ENCODE measurements at places on chromosomes 5 and 9. TPM values are rescaled to one million over a fixed set of nuclear protein-coding genes. Genes with fewer than 3 reads are reported as not detected.
A peak's percentile ranks its signal among the peaks of the same experiment; 100 is the strongest.

GRCh38 chr9:35909687-35910612, 660 bp downstream of the SPAAR start:
- DNase-seq, result no peak

The MOCS2 gene
- total RNA-seq, result 29.9 TPM

DNA sequence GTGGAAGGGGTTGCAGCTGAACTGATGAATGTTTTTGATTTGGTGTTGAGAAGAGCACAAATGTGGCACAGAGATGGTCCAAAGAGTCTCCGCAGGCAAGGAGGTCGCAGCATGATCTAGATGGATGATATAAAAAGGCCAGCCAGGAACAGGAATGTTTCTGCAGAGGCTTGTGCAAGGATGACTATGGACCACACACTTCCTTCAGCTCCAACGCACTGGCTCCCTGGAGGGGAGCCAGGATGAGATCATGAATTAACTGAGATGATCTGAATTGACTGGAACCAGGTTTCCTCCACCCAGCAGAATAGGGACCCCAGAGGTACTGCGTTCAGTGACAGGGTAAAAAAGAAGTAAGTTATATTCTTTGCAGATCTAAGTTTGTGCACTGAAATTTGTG, 89.0 kb downstream of the ARSB start:
- no peak for DNase-seq

GRCh38 chr5:108432024-108432423, 50.1 kb upstream of the FBXL17 start:
- DNase-seq, result no peak

The DMGDH gene
- 1.4 TPM for total RNA-seq

DNA sequence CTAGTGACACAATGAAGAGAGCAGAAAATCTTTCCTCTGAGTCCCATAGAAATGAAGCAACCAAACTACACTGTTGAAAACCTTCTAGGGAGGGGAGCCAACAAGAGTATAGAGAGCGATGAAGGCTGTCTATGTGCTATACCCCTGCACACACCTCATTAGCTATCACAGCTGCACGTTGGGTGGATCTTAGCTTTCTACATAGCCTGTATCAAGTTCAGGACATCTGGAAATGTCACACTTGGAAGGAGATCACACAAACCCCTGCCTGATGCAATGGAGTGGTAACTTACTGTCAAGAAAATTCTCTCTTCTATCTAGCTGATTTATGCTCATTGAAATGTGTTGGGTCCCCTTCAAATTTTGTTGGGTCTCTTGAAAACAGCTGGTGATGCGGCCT, 127.0 kb upstream of the NTRK2 start:
- DNase-seq, result no peak

The TAF11L5 gene
- not detected for total RNA-seq

The PTPRD gene
- 118 TPM for total RNA-seq

- no peak for DNase-seq
Observed at GRCh38 chr5:59416026-59416425, 477.5 kb downstream of the PDE4D start.

GRCh38 chr9:110016340-110016739, 191.6 kb downstream of the C9orf152 start:
- no peak for DNase-seq

The SMIM33 gene
- not detected for total RNA-seq

DNA sequence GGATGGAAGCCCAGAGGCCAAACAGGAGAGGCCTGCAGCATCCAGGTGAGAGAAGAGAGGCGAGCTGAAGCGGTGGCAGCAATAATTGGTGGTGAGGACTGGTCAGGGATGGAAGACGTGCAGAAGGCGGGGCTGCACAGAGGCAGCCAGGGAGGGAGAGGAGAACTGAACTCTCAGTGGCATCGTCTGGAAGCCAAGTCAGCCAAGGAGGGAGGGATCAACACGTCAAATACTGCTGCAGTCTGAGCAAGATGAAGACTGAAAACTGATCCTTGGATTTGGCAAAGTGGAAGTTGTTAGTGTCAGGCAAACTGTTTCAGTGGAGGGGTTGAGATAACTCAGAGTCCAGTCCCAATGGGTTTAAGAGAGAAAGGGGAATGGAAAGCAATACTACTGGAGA, 145.4 kb downstream of the CDK5RAP2 start:
- no peak for DNase-seq

The MYMK gene
- not detected for total RNA-seq

The ADAMTS2 gene
- 3.0 TPM for total RNA-seq

The ISCA1 gene
- 42.9 TPM for total RNA-seq

The GPX3 gene
- total RNA-seq, result 17.9 TPM

DNA sequence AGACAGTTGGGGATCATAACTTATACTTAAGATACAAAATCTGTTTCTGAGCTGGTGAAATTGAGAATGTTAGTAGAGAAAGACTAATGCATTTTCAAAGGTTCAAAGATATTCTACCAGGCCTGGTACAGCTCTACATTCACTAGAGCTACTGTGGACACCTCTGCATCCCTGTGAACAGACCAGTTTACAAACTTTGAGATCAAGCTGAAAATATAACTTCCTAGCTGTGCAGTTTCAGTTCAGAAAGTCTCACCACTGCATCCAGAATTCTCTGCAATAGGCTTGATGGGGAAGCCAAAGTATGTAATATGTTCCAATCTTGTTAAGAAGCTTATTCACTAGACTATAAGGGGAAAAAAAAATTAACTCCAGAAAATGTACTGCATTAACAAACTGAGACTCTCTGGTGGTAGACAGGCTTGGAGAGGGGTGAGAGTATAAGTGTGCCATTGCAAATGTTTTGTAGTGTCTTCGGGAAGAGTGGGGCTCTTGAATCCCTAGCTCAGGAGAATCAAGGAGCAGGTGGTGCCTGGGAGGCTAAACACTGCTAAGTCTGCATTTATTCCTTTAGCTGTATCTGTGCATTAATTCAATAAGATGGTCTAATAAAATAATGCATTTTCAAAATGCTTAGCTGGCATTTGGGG, 671.9 kb downstream of the NR2F1-AS1 start:
- DNase-seq, result no peak

GRCh38 chr9:34956648-34957047, 1.4 kb upstream of the PHF24 start:
- no peak for DNase-seq

The AGXT2 gene
- total RNA-seq, result not detected

GRCh38 chr9:98504298-98505282, 204.1 kb downstream of the GABBR2 start:
- no peak for DNase-seq

The C7 gene
- total RNA-seq, result not detected

- DNase-seq, result peak; percentile 13
Observed at GRCh38 chr9:8599937-8600336, 800.4 kb upstream of the DMAC1 start.

The HTR4 gene
- not detected for total RNA-seq

The PCDHGB6 gene
- total RNA-seq, result 22.1 TPM

DNA sequence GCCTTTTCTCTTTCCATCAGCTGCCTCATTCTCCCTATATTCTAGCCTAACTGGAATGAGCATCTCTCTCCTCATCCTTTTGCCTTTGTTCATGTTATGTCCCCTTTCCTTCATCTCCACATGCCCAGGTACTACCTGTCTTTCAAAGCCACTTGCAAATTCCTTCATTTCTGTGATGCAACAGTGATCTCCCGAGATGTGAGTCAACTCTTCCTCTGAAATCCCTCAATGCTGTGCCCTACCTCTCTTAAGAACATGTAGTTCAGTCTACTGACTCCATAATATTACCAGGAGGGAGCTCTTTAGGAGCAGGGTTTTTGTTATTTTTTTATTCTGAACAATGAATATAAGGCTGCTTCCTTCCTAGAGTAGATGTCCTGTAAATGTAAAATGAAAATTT, 91.6 kb downstream of the ZNF462 start:
- DNase-seq, result no peak

- DNase-seq, result no peak
Observed at GRCh38 chr9:103245369-103245768, 250.2 kb downstream of the CYLC2 start.

DNA sequence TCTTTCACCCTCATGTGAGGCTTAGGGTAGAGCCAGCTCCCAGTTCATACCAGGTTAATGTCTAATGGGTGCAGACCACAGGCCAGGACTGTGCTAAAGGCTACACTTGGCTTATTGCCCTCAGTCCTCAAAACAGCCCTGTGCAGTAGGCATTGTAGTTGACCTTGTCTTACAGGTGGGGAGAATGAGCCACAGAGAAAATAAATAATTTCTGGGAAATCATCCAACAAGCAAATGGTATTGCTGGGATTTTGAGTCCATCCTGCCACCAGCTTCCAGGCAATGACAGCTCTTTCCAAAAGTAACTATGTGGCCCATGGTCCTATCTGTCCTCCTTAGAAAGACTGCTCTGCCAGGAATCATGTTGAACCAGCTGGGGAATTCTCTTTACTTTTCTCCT, 450.0 kb downstream of the GADD45G start:
- DNase-seq, result no peak

DNA sequence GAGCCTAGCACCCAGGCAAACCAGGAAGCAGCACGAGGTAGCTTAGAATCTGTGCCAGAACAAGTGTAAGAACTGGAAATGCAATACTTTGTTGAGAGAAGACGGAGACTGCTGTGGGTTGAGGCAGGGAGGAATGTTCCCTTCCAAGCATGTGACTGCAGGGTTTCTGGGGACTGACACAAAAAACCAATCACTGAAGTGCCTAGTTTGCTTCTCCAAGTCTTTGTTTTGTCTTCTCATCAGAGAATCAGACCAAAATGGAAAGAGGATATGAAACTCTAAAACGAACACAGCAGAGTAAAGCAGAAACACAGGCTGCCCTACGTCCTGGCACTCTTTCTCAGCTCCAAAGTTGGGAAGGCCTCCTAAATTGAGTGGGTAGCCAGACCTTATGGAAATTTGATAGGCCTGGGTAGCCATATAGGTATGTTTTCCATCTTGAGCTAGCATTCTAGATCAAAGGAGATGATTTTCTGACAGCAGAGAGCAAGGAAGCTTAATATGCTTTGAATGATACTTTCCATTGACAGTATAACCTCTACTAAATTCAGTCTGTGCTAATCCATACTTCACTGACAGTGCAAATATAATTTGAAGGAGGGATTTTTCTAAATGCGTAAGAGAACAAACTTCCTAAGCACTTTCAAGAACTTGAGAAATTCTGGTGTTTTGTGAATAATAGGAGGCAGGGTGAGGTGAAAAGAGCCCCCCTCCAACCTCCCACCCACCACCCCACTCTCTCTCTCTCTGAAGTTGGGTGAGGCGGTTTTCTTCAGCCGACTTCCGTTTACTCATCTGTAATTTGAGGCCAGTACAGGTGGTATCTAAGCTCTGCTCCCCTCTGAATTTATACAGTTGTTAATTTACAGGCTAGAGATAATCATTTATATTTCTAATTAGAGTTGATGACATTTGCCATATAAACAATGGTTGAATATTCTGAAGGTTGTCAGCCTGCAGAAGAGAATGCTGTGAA, 5.5 kb downstream of the ADRB2 start:
- no peak for DNase-seq

GRCh38 chr5:120630550-120630949, 166.4 kb downstream of the PRR16 start:
- no peak for DNase-seq

The CARTPT gene
- not detected for total RNA-seq

The FAM221B gene
- not detected for total RNA-seq

GRCh38 chr9:101479338-101480030, 43.9 kb upstream of the ALDOB start:
- no peak for DNase-seq

- no peak for DNase-seq
Observed at GRCh38 chr5:72195581-72195980, 88.3 kb downstream of the MAP1B start.

The CDC20B gene
- not detected for total RNA-seq

- DNase-seq, result no peak
Observed at GRCh38 chr9:24590432-24590831, 44.7 kb upstream of the IZUMO3 start.

DNA sequence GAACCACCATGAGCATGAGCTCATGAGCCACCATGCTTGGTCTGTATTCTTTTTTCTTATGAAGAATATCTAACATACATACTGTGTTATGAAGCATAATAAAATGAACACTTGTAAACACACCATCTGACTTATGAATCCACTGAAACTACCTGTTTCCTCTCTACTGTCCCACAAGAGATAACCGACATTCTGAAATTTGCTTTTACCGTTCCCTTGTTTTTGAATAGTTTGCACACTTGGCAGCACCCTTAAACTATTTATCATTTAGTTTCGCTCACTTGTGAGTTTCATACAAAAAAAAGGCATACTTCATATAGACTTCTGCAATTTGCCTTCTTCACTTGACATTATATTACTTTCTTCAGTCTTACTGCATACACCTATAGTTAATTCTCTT, 8.9 kb downstream of the LARS1 start:
- no peak for DNase-seq

GRCh38 chr9:129624947-129625346, 1.0 kb upstream of the NTMT1 start:
- no peak for DNase-seq

DNA sequence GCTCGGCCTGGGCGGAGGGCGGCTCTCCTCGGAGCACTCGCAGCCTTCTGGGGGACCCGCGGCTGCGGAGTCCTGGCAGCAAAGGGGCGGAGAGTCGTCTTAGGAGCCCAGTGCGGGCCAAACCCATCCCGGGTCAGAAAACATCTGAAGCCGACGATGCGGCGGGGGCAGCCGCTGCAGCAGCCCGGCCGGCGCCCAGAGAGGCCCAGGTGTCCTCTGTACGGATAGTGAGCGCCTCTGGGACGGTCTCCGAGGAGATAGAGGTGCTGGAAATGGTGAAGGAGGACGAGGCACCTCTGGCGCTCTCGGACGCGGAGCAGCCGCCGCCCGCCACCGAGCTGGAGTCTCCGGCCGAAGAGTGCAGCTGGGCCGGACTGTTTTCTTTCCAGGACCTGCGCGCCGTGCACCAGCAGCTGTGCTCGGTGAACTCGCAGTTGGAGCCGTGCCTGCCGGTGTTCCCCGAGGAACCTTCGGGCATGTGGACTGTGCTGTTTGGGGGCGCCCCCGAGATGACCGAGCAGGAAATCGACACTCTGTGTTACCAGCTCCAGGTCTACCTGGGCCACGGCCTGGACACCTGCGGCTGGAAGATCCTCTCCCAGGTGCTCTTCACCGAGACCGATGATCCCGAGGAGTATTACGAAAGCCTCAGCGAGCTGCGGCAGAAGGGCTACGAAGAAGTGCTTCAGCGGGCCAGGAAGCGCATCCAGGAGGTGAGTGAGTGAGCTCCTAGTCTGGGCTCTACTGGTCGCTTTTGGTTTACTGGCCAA, 1.2 kb downstream of the JMY start:
- DNase-seq, result peak; percentile 65

The IL9 gene
- total RNA-seq, result not detected

GRCh38 chr9:134594078-134594941, 47.3 kb upstream of the COL5A1 start:
- DNase-seq, result no peak

GRCh38 chr9:116639251-116639741, 47.8 kb upstream of the TRIM32 start:
- no peak for DNase-seq

- no peak for DNase-seq
Observed at GRCh38 chr5:68396722-68397121, 181.2 kb downstream of the PIK3R1 start.

- no peak for DNase-seq
Observed at GRCh38 chr5:73019766-73020165, 63.9 kb downstream of the FCHO2 start.

- DNase-seq, result no peak
Observed at GRCh38 chr5:170162631-170163321, 57.1 kb downstream of the FOXI1 start.
